ENCODE measurements at places on chromosomes 5 and 9.

DNA sequence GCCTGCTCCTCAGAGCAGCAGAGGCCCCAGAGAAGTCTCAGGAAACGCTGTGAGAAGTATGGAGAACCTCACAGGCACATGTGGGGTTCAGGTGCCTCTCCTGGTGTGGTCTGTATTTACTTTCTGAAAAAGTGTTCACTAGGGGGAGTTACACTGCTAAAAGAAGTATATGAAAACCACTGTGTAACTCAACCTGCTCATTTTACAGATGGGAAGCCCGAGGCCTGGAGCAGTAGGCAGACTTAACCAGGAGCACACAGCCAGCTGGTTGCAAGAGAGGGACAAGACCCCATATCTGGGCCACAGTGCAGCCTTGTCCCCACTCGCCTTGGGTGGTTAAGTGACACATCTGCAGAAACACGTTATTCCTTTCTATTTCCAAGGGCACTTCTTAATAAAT, 112.8 kb upstream of the SAP30L start:
- DNase-seq: no peak

- DNase-seq: no peak
Observed at GRCh38 chr9:134914501-134914834, 3.2 kb downstream of the FCN1 start.

- DNase-seq: no peak
Observed at GRCh38 chr5:109865637-109866036, 175.9 kb downstream of the MAN2A1 start.

DNA sequence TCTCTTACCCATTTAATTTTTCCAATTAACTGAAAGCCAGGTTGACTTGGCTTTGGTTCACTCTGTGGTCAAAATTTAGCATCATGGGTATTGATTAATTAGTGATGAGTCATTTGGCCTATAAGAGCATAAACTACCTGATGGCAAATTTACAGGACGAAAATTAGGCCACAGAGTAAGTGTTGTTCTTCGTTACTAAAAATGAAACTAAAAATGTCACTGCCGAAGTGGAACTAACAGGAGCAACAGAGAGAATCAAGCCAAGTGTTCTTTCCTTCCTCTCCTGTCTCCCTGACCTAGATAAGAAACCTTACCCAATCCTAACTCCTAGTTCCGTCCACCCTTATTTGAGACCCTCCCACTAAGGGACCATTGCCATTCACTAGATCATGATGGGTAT, 176.9 kb downstream of the RAB3C start:
- DNase-seq: peak; percentile 27

GRCh38 chr5:132561601-132562000, 4.8 kb downstream of the RAD50 start:
- DNase-seq: no peak

DNA sequence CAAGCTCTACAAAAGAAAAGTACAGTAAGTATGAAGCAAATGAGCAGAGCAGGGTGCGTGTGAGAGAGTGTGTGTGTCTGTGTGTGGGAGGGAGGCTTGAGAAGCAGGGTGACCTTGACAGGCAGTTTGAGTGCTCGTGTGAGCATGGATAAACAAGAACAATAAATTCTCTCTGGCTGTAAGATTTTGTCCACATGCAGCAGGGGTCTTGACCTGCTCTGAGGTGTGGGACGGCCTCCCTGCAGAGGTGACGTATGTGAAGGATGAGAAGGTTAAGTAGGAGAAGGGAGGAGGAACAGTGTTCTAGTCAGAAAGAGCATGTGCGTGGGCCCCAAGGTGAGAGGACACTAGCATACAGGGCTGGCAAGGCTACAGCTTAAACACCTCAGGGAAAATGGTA, 49.0 kb downstream of the SPTLC1 start:
- DNase-seq: no peak

DNA sequence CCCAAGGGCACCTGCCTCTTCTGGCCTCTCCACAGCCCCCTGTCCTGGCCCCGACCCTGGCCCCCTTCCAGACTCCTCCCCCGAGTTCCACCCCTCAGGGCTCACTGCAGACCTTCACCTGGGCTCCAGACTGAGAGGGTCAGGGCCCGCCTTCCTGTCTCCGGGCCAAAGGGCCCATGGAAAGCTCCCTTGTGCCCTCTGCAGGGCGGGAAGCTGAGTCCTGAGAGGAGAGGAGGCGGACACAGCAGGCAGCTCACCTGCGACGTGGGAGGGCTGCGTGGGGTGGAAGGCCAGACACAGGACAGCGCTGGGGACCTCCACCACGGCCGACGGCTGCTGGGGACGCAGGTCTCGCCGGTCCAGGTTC, 20.6 kb downstream of the DYNC2I2 start:
- no peak for DNase-seq

GRCh38 chr5:58369513-58370190, 90.2 kb downstream of the PLK2 start:
- no peak for DNase-seq

DNA sequence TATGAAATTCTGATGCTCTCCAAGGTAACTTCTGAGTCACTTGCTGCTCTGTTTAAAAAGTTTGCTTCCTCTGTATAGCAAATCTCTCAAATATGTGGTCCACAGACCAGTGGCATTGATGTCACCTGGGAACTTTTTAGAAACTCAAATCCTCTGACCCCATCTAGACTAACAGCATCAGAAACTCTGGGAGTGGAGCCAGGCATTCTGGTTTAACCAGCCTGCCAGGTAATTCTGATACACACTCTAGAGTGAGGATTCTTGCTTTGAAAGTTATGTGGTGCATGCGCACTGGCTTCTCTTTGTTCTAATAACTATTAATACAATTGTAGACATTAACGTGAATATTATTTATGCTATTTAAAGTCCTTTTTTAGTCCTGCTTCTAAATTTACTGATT, 298.1 kb downstream of the SLF1 start:
- no peak for DNase-seq

GRCh38 chr5:122653087-122654017, 121.5 kb upstream of the SNX2 start:
- DNase-seq: no peak

DNA sequence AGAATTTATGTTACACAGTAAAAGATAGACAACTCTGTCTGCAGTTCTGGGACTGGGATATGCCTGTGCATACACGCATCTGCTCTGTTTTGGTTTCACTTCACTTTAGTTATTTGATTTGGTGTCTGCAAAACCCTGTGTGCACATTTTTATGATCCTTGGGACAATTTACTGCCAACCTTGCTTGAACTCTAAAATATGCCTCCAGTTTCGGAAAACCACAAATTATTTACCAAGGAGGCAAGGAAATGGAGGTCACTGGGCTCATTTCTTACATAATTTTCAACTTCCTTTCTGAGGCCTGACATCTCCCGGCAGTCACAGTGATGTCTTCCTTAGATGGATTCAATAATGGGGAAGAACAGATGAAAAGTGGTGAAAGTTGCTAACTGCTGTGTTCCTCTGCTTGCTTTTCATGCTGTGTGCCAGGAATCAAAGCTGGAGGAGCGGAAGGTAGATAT, 61.2 kb upstream of the TAF11L2 start:
- DNase-seq: no peak

DNA sequence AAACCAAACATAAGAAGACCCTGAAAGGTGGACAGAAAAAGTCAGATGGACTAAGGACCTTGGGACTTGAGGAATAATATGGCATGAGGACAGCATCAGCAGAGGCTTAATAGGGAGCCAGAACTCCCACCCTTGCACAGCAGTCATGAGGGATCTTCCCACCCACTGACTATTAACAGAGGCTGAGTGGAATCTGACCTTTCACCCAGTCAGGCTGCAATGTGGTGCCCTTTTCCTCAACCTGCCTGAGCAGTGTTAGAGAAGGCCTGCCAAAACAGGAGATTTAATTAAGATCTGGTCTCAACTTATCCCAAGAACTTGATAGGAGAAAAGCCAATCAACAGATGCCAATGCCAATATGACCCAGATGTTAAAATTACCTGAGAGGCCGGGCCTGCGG, 481.9 kb downstream of the KDM4C start:
- no peak for DNase-seq

DNA sequence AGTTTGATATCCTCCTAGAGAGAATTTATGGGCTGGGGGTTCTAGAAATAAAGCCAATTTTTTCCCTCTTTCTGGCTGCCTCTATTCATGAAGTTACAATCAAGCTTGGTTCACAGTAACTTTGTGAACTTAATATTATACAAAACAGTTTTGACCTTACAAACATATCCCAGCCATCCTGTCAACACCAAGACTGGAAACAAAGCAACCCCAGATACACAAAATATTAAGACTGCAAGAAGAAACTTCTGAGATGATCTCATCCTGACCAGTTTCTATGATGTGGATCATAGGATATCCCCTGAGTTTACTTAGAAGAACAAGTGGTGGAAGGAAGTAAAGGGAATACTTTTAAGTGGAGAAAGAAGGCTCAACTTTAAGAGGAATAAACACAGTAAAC, 28.3 kb upstream of the CER1 start:
- DNase-seq: no peak

DNA sequence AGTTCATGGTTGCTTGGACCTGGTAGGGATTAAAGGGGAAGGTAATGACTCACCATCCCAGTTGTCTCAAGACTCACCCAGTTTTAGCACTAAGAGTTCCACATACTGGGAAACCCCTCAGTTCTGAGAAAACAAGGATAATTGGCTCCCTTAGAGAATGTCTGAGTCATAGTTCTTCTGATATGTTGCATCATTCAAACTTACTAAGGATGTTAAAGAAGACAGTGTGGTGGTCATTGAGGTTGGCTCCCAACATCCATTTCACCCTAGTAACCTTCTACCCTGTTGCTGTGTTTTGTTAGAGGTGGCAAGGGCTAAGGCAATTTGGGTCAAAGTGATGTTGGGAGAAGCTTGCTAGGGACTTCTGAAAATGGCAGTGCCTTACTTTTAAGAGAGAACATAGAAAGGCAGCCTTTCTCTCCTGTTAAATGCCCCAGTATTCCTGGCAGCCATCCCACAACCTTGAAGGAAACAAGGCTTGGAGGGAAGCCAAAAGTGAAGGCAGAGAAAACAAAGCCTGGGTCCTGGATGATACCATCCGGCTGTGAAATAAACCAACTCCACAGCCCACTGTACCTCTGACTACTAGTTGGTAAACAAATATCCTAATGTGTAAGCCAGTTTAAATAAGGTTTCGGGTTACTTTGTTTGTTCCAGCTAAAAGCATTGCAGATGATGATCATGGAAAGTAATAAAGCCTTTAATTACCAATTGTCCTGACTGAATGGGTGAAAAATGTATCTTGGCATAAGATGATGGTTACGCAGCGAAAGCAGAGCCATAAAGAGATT, 80.4 kb upstream of the ADAMTSL1 start:
- peak; percentile 4 for DNase-seq

DNA sequence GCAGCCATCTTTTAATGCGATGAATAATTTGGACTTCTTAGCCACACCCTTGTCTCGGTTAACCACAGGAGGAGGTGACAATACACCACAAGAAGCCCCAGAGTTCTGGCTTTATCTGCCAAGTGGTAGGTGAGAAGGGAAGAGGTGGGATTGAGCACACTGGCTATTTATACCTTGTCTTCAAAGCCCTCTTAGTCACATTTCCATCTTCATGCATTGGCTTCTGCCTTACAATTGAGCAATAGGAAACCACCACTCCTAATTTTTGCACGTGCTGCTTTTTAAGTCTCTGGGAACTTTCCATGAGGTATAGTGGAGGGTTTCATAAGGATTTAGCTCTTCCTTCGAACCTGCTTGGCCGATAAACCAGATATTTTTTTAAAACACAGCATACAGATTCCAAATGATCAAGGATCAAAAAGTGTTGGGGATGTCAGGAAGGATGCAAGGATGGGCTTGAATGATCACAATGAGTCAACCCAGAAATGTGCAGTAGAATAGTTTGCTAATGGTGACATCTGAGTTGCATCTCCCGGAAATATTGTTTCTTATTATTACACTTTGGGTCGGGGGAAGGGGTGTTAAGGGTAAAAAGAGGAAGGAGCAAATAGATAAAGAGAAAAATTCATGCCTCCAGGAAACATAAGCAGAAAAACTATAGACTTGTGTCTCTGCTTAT, 25.5 kb downstream of the PLAC8L1 start:
- no peak for DNase-seq

DNA sequence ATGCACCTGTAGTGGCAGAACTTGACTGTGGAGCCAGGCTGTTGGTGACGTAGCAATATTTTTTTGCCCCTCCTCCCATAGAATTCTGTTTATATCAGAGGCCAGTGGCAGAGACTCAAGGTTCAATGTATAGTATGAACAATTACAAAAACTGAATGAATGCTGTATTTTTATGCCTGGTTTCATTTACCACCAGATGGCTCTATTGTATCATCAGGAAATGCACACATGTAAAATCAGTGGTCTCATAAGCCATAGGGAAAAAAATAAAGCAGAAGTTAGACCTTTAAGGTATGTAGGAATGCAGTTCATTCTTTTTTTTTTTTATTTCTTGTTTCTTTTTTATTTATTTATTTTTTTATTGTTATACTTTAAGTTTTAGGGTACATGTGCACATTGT, 43.6 kb downstream of the CCDC192 start:
- DNase-seq: peak; percentile 29

- no peak for DNase-seq
Observed at GRCh38 chr5:106801554-106801953, 869.2 kb downstream of the EFNA5 start.

DNA sequence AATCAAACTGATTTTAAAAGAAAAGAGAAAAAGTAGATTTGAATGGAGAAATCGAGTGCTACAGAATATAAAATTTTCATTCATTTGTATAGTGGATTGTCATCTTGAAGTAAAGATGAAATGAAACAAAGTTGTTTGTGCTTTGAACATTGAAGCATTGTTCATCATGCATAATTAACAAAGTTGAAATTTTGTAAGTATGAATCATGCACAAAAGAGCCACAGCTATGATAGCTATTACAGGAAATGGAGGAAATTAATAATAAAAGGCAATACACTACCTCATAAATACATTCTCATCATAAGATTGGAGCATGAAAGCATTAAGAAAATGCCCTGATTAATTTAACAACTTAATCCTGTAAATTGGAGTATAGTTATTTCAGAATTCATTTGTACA, 153.4 kb upstream of the TLX3 start:
- no peak for DNase-seq

DNA sequence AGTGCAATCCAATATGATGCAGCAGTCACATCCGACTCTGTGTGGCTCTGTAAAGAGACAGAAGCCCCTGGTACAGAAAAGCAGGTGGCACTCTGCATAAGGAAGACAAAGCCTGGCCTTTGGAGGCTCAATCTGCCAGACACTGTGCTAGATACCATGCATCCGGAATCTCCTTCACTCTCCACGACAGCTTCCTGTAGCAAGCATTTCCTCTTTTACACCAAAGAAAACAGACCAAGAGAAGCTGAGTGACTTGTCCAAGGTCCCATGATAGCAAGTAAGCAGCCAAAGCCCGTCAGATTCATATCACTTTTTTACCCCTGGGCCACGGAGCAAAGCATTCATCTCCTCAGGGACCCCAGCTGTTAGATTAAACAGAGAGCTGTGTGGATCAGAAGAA, 64.2 kb upstream of the SMIM23 start:
- no peak for DNase-seq

DNA sequence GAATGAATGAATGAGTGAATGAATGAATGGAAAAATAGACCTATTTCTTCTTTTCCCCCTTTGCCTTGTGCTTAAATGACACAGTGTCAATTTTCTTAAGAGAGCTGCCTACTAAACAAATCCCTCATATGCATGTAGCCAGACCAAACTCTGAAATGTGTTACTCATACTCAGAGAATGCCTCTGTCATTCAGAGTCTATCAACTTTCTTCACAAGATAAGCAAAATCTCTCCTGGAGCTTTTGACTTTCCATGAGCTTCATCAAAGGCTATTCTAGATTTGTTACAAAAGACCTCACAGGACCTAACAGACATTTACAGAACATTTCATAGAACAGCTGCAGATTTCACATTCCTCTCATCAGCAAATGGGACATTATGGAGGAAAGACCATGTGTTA, 275.7 kb upstream of the MSX2 start:
- DNase-seq: no peak

Measured in NCI-H1694 (cell line).